ENCODE measurements at places on chromosomes 2 and 18. TPM values are rescaled to one million over a fixed set of nuclear protein-coding genes. Genes with fewer than 3 reads are reported as not detected.

GRCh38 chr2:11808016-11808400 is 61.6 kb downstream of the LPIN1 start:
- DNase-seq = no peak

CGREF1 gene
- 2.9 TPM for polyA plus RNA-seq

ATP8B1 gene
- 42.7 TPM for polyA plus RNA-seq

DNA sequence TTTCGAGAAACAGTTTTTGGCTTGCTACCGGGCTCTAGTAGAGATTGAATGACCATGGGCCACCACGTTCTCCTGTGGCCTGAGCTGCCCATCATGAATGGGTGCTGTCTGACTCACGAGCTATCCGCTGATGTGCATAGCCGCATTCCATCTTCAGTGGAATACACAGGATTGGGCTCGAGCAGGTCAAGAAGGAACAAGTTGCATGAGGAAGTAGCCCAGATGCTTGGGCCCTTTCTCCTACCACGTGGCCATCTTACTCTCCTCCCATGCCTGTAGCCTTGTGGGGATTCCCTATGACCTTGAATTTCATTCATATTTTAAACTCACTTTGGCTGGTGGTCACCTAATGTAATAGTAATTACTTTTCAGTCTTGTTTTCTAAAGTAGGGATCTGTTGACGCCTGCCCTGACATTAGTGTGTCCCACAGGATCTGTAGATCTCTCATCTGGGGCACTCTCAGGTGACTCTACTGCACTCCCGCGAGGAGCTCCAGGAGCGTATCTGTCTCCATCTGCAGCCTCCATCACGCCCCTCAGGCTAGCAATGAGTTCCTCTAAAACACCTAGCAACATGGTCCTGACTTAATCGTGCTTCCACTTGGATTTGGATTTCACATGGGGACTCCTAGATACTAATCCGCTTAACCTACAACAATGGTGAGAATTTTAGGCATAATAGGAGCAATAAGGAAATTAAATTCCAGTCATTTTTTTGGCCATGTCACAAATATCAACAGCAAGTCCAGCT is 67.8 kb downstream of the PSMG2 start:
- DNase-seq = no peak

GRCh38 chr2:30984148-30984547 is 154.1 kb downstream of the GALNT14 start:
- DNase-seq = no peak

CRYBA2 gene
- not detected for polyA plus RNA-seq

GRCh38 chr2:32652555-32653209 is 24.8 kb downstream of the TTC27 start:
- no peak for DNase-seq

GRCh38 chr2:159807183-159808031 is 9.4 kb upstream of the CD302 start:
- peak; percentile 69 for DNase-seq

DNA sequence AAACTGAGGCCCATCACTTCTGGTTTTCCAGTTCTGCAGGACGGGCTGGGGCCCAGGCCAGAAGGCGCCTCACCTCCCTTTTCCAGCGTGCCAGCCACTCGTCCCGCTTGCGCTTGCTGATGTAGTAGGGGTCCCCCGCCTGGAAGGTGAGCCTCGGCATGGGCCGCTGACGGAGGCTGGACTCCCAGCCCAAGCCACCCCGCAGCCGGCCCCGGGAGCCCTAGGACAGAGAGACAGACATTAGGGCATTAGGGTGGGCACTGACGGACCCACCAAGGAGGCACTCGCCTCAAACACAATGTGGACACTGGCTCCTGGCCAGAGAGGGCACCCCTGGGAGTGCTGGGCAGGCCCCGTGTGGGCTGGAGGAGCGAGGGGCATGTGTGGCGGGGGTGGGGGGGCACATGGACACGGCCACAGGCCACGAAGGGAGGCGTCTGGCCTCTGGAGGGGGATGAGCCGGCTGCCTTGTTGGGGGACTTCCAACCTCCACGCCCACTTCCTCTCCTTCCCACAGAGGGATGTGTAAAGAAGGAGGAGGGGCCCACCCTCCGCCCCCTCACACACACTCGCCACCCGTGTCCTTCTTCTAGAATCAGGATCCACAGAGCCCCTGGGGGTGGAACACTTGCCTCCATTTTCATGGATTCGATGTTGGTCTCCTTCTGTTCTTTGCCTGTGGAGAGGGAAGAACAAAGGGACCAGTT is 66.7 kb downstream of the DNMT3A start:
- DNase-seq = no peak

WNT6 gene
- not detected for polyA plus RNA-seq

DNA sequence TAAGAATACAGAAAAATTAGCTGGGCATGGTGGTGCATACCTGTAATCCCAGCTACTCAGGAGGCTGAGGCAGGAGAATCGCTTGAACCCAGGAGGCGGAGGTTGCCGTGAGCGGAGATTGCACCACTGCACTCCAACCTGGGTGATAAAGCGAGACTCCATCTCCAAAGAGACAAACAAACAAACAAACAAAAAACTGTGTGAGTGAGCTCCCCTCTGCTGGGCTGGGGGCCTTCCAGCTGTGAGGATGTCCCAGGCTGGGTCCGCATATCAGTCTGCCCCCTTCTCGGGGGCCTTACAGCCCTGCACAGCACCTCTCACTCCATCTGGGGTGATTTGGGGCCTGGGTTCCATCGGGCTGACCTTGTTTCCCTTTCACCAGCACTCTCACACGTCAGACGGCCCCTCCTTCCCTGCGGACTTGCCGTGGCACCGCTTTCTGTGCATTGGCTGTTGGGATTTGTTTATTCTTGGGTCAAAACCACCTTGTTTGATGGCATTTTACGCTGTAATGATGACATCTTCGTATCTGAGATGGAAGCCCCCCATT is 2.8 kb upstream of the KLHL30 start:
- no peak for DNase-seq

GRCh38 chr2:241996100-241996499 is 126.6 kb downstream of the RTP5 start:
- no peak for DNase-seq

- DNase-seq = no peak
Observed at GRCh38 chr2:27709960-27710575, 46.4 kb downstream of the SLC4A1AP start.

FBLN7 gene
- 3.4 TPM for polyA plus RNA-seq

DNA sequence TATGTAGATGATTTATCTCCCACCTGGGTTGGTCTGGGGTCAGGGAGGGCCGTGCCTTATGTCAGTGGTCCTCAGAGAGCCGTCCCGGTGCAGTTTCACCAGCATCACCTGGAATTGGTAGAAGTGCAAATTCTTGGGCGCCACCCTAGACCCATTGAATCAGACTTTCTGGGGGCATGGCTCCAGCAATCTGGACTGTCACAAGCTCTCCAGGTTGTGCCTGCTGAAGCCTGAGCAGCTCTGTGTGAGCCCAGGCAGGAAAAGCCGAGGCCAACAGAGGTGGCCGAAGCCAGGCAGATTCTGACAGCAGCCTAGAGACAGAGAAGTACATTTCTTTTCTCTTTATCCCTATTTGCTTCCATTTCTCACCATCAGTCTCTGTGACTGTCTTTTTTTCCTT is 98.4 kb upstream of the SEC11C start:
- DNase-seq = no peak

DNA sequence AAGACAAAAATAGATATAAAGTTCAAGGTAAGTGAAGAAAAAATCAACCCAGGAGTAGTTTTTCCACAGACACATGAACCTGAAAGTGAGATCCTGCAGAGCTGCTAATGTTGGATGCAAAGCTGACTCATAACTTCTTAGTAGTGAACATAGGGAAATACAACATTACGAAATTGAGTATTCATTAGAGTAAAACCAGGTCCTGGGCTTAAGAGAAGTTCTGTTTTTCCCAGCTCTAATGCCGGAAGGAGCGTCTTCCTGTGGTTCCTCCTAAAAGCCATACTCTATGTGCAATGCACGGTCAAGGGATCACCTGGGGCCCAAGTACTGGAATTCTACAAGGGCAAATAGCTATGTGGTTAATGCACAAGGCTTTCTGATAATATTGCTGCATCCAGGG is 141.7 kb downstream of the RBMS1 start:
- no peak for DNase-seq
